Foreskin keratinocyte (primary cell): ENCODE measurements at places on chromosomes 3 and 15. TPM values are rescaled to one million over a fixed set of nuclear protein-coding genes. Genes with fewer than 3 reads are reported as not detected.

The FILIP1L gene
- 8.7 and 9.8 TPM in 2 replicates for polyA plus RNA-seq

The XIRP1 gene
- not detected in 2 replicates for polyA plus RNA-seq

The BUB1B gene
- 19.3 and 24.4 TPM in 2 replicates for polyA plus RNA-seq

The SLC22A14 gene
- 0.03 and 0.08 TPM in 2 replicates for polyA plus RNA-seq

The RBPMS2 gene
- polyA plus RNA-seq: not detected in 2 replicates

The TM4SF18 gene
- polyA plus RNA-seq: not detected in 2 replicates
